ENCODE measurements at places on chromosomes 12 and 14.
A peak's percentile ranks its signal among the peaks of the same experiment; 100 is the strongest.

GRCh38 chr12:115303723-115304309 is 619.8 kb upstream of the TBX3 start:
- DNase-seq = no peak

- DNase-seq = peak; percentile 12
Measured at GRCh38 chr14:25833341-25834126, 764.3 kb downstream of the NOVA1 start.

DNA sequence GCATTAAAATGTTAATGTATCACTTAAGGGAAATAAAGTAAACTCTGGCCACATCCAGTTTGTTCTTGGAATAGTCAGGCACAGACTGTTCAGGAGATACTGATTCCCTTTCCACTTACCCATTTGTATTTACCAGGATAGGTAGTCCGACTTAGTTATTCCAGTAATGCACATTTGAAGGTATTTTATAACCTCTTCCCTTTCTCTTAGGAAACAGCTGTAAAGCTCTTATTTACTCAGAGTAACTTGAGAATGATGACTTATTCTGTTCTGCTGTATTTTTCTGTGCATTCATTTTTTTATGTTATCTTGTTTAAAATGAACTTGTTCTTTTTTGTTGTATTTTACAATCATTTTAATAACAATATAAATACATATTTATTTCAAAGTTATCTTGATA is 78.0 kb downstream of the METTL25 start:
- no peak for DNase-seq

DNA sequence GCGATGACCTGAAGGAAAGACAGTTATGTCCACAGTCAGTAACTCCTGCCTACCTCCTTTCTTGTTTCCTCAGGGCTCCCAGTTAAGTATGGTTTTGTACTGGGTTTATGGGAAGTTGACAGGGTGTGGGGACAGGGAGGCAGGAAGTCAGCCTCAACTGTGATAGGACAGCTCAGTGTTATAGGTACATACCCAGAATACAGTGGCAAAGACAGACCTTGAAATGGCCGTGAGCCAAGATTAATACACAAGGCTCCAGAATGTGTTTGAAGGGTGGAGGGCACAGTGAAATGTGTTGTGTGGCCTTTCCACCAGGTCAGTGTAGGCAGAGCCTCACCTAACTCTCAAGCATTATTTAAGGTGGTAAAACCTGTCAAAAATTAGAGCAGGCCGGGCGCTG is 4.6 kb upstream of the BIN2 start:
- no peak for DNase-seq

GRCh38 chr14:29861996-29862395 is 65.7 kb downstream of the PRKD1 start:
- DNase-seq = no peak

GRCh38 chr12:68976395-68976841 is 43.4 kb upstream of the CPM start:
- DNase-seq = no peak

- DNase-seq = no peak
Measured at GRCh38 chr14:79670811-79671210, 540.5 kb downstream of the DIO2 start.

GRCh38 chr12:130646716-130647370 is 69.3 kb downstream of the RIMBP2 start:
- no peak for DNase-seq

DNA sequence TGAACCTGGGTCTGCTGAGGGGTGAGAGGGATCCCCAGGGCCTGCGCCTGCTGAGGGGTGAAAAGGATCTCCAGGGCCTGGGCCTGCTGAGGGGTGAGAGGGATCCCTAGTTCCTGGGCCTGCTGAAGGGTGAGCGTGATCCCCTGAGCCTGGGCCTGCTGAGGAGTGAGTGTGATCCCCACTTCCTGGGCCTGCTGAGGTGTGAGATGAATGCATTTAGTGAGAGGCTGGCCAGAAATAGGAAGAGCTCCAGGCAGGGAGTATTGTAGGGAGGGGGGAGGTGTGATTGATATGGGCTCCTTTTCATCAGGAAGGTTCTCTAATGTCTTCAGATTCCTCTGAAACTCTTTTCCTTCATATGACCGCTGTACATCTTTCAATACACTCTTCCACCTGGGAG is 43.0 kb downstream of the FAM186A start:
- no peak for DNase-seq

DNA sequence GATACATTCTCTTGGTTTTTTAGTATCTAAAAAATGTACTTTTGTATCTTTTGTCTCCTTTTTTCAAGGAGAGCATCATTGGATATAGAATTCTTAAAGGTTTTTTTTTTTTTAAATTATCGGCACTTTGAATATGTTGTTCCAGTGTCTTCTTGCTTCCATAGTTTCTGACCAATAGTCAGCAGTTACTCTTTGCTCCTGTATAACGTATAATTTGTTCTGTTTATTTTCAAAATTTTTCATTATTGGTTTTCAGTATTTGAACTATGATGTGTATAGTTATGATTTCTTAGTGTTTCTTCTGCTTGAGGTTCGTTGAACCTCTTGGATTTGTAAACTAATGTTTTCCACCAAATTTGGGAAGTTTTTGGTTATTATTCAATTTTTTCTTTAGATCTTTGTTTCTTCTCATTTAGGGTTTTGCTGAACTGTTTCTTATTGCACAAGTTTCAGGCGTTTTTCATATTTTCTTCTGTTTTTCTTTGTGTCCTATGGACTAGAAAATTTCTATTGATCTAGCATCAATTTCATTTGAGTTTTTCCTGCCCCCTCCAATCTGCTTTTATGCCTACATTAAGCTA is 93.9 kb downstream of the PLBD1 start:
- no peak for DNase-seq

GRCh38 chr14:101355284-101355683 is 206.0 kb upstream of the DIO3 start:
- DNase-seq = no peak

DNA sequence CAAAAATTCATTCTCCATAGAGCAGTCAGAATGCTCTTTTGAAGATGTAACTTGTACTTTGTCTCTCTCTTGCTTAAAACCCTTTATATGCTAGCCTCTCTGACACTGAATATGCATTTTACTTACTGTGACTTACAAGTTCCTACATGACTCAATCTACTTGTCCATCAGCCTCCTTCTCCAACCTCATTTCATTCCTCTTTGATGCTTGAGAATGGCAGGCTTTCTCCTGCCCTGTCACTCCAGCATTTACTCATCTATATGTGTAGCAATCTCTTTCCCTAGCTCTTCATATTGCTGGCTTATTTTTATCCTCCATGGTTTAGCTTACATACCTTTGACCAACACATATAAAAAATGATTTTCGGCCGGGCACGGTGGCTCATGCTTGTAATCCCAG is 561.9 kb downstream of the CCER1 start:
- no peak for DNase-seq

DNA sequence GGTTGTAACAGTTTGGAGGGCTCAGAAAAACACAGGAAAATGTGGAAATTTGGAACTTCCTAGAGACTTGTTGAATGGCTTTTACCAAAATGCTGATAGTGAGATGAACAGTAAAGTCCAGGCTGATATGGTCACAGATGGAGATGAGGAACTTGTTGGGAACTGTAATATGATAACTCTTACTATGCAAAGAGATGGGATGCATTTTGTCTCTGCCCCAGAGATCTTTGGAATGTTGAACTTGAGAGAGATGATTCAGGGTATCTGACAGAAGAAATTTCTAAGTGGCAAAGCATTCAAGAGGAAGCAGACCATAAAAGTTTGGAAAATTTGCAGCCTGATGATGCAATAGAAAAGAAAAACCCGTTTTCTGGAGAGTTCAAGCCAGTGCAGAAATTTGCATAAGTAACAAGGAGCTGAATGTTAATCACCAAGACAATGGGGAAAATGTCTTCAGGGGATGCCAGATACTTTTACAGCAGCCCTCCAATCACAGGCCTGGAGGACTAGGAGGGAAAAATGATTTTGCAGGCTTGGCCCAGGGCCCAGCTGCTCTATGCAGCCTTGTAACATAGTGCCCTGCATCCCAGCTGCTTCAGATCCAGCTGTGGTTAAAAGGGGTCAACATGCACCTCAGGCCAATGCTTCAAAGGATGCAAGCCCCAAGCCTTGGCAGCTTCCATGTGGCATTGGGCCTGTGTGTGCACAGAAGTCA is 572.7 kb upstream of the ATP2B1 start:
- DNase-seq = no peak

DNA sequence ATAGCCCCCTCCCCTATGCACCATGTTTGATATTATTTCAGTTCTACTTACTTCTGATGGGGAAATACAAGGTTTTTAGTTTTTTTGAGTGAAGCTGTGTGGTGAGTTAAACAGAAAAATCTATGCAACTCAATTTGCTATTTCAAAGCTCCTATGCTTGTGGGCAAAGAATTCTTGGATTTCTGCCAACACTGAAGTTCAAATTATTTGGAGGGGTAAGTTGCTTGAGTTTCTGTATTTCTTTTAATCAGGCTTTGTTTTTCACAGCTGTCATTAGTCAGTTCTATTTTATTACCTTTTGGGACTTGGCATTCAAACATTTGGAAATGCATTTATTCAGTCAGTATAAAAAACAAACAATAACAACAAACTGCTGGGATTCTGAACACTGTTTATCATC is 407.5 kb upstream of the MGAT4C start:
- no peak for DNase-seq

DNA sequence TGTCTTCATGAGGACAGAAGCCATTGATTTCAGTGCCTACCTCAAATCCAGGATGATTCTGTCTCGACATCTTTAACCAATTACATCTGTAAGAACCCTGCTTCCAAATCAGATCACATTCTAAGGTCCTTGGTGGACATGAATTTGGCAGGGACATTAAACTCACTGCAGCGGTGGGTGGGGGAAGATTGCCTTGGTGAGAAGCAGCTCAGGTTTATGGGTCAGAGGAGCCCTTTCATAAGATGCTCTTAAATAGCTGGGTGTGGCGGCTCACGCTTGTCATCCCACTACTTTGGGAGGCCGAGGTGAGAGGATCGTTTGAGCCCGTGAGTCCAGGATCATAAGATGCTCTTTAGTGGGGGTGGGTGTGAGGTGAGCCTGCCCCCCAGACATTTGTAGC is 42.9 kb downstream of the ELK3 start:
- DNase-seq = no peak

GRCh38 chr14:62098357-62098756 is 336.1 kb downstream of the SNAPC1 start:
- DNase-seq = no peak

- DNase-seq = no peak
Measured at GRCh38 chr14:74208642-74209041, 30.6 kb upstream of the VSX2 start.

GRCh38 chr14:51228890-51229289 is 11.2 kb upstream of the TMX1 start:
- DNase-seq = peak; percentile 84

GRCh38 chr12:100229036-100229635 is 28.5 kb downstream of the ACTR6 start:
- no peak for DNase-seq

DNA sequence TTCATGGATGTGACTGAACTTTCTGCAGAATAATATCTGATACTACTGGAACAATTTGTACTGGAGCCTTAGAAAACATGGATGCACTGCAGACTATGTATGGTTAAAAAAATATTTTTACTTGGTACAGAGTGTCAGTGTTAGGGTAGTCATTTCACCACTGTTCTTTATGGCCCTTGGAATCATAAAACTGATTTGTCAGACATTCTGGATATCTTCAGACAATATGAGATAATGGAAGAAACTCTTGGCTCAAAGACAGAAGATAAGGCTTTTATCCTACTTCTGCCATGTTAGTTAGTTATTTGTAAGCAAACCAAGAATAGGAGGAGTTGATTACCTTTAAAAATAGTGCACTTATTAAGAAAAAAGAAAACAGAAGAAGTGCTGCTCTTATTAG is 209.4 kb downstream of the LRIG3 start:
- no peak for DNase-seq

Data from BE2C (cell line).